ENCODE measurements at places on chromosomes 6 and 20.

- no peak for DNase-seq
Measured at GRCh38 chr6:29887330-29887818, 55.0 kb upstream of the HLA-A start.

- DNase-seq = no peak
Measured at GRCh38 chr6:39760226-39760952, 31.8 kb upstream of the DAAM2 start.

DNA sequence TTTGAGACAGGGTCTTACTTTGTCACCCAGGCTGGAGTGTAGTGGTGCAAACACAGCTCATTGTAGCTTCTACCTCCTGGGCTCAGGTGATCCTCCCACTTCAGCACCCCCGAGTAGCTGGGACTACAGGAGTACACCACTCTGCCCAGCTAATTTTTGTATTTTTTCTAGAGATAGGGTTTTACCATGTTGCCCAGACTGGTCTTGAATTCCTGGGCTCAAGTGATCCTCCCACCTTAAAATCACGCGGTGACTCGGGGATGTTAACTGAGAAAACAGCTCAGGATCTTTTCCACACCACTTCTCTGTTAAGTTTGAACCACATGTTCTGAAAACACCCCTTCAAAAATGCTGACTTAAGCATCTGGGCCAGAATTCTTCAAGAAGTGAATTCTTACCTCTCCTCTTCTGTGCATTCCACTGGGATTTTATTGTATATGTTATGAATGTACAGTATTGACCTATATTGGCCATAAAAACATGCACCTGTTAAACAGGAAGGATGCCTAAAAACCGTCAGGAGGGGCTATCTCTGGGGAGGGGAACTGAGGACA is 72.4 kb downstream of the SYTL3 start:
- DNase-seq = no peak

GRCh38 chr6:83867527-83868161 is 8.2 kb downstream of the CYB5R4 start:
- peak; percentile 51 for DNase-seq

DNA sequence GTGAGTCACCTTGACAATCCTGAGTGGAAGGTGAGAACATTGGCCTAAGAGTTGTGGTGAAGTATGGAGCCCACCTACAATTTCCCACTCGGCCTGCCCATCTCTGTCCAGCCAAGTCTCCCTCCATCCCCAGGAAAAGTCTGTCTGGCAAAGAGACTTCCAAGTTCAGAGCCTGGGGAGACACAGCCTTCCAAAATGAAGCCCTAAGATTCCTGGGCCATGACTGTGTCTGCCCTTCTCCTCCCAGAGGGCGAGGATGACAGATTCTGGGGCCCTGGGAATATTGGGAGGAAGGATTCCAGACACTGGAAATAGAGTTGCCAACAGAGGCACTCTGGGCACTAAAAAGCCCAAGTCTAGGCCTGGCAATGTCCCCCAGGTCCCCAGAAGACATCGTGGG is 176.8 kb downstream of the NFATC2 start:
- DNase-seq = no peak

DNA sequence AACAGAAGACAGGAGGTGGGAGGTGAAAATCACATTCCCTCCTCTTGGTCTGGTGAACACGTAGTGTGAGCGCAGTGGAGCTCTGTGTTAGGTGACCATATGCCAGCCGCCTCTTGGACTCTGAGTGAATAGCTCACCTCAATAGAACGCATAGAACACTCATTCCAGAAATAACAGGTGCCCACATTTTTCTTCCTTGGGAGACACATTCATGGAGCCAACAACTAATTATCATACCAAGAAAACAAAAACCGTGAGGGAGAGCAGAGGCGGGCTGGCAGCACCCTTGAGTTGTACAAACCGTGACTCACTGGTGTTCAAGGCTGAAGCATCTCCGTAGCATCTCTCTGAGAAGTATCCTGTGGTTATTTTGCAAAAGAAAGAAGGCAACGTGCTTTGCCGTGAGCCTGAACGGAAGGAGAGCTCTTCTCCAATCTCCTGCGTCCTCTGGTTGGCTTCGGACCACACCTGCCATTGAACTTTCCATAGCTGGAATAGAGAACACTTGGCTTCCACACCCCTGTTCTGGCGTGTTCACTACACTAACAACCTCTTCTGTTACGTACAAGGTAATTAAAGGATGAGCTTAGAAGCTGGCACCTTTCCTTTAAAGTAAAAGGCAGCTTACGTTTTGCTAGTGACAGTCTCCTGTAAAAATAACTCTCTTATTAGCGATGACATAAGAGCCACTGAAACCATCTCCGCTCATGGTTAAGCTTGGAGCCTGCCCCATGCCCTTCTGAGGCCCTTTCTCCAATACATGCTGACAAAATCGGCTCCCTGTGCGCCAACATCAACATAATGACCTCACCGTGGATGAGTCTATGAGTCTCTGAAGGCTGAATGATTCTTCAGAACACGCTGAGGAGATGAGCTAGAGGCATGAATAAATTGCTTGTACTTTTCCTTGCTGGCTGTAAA is 30.2 kb upstream of the SGK1 start:
- DNase-seq = peak; percentile 86

- no peak for DNase-seq
Measured at GRCh38 chr6:15285682-15286294, 39.9 kb downstream of the JARID2 start.

DNA sequence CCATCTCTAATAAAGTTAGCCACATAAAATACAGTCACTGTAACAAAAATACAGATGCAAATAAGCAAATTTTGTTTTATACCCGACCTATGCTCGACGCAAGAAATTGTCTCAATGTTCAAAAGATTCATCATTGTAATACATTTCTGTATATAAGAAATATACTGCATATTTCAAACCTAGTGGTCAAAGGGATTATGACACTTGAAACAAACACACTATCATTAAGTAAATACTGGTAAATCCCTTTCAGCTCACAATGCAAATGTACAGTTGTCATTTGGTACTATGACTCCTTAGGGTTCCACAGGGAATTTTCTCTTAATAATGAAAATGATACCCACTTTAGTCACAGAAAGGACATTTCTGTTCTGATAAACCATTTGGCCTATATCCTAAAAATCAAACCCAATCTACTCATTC is 2.2 kb downstream of the HIVEP2 start:
- DNase-seq = no peak

DNA sequence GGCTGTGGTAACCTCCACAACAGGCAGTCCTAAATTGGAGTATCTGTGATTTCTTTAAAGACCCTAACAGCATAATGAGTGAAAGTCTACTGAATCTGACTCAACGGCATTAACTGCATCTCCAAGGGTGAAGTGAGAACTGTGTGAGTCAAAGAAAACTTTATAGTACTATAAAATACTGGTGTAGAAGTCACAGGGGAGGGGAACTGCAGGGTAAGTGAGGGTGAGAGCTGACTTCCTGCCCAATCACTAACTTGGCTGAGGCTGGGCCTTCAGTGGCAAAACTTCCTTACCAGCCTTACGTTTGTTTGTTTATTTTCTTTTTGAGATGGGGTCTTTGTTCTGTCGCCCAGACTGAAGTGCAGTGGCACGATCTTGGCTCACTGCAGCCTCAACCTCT is 109.8 kb downstream of the PTPRK start:
- DNase-seq = no peak

GRCh38 chr6:130836055-130836640 is 8.9 kb downstream of the SMLR1 start:
- DNase-seq = no peak

GRCh38 chr6:29887819-29888776 is 54.2 kb upstream of the HLA-A start:
- DNase-seq = no peak

GRCh38 chr6:142886431-142887170 is 58.4 kb downstream of the HIVEP2 start:
- peak; percentile 32 for DNase-seq

DNA sequence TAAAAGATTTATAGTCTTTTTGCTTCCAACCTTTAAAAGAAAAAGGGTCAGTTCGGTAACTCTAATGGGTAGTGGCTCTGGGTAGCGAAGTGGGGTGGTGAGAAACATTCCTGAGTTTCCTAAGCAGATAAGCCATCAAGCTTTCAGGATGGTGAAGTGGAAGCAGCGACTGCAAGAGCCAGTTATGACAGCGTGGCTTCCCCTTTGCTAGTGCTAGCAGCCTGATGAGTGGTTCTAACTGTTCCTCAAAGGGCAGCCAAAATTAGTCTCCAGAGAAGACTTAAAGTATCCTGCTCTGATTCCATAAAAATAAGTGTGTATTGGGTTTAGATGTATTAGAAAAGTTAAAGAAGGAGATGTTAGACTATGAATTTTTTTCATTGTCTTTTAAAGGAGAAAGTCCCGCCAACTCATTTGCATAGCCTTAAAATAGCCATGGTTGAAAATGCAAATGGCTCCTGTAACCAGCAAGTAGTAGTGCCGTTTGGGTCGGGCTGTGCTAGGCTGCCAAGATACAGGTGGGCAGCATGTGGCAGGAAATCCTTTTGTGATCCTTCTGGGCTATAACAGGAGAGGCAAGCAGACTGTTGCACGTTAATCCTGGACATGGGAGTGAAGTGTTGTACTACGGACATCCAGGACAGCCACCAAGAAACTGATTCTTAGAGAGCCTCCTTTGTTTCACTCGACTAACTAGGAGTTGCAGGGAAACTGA is 18.0 kb downstream of the ELOVL2 start:
- no peak for DNase-seq

GRCh38 chr20:63759377-63759901 is 19.9 kb downstream of the SLC2A4RG start:
- DNase-seq = no peak

DNA sequence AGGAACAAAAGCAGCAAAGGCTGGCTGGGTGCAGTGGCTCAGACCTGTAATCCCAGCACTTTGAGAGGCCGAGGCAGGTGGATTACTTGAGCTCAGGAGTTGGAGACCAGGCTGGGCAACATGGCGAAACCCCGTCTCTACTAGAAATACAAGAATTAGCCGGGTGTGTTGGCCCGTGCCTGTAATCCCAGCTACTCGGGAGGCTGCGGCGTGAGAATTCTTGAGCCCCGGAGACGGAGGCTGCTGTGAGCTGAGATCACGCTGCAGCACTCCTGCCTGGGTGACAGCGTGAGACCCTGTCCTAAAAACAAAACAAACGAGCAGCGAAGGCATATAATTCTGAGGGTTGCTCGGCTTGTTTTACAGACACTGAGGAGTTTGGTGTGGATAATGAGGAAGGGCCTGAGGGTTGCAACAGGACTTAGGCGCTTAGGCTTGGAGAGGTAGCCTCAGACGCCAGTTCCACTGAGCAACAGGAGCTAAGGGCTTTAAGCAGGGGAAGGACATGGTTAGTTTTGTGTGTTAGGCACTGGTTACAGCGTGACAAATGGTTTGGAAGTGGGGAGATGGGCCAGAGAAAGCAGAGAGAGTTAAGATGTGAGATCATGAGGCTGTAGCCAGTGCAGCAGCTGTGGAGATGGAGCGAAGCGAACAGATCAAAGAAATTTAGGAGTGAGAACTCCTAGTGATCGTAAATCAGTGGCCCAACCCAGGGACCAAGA is 1.2 kb downstream of the MYH7B start:
- DNase-seq = no peak

DNA sequence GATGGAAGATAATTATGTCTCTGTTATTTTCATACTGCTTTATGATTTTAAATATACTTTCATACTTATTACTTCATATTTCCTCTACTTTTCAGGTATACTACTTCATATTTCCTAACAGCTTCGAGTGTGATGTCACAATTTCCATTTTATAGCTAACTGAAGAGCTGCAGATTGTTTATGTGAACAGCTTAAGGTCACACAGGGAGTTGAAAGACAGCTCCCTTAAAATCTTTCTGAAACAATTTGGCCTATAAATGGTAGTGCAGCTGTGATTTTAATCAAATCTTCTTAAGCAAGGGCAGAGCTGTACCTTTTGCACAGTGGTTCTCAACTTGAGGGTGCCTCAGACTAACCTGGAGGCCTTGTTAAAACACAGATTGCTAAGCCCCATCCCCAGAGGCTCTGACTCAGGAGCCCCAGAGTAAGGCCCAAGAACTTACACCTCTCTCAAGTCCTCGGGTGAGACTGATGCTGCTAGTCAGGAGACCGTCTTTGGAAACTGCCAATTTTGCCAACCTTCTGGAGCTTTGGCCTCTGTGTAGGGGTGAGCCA is 347.0 kb upstream of the HSF2 start:
- no peak for DNase-seq

DNA sequence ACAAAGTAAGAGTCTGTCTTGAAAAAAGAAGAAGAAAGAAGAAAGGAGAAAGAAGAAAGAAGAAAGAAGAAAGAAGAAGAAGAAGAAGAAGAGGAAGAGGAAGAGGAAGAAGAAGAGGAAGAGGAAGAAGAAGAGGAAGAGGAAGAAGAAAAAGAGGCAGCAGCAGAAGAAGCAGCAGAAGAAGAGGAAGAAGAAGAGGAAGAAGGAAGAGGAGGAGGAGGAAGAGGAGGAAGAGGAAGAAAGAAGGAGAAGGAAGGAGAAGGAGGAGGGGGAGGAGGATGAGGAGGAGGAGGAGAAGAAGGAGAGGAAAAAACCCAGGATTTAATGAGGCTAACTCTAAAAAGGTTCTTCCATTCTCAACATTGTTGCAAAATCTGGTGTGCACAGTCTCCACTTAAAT is 95.4 kb upstream of the PDE10A start:
- DNase-seq = no peak

GRCh38 chr6:29071831-29072723 is 15.0 kb downstream of the OR2B3 start:
- DNase-seq = no peak

DNA sequence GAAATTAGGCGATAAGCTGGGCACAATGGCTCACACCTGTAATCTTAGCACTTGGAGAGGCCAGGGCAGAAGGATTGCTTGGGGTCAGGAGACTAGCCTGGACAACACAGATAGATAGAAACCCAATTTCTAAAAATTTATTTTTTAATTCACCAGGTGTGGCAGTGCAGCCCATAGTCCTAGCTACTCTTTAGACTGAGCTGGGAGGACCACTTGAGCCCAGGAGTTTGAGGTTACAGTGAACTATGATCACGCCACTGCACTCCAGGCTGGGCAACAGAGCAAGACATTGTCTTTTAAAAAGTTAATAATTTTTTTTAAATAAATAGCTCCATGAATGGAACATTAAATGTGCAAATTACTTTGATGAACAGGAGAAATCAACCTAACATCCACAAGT is 8.2 kb downstream of the ZNF318 start:
- DNase-seq = no peak

DNA sequence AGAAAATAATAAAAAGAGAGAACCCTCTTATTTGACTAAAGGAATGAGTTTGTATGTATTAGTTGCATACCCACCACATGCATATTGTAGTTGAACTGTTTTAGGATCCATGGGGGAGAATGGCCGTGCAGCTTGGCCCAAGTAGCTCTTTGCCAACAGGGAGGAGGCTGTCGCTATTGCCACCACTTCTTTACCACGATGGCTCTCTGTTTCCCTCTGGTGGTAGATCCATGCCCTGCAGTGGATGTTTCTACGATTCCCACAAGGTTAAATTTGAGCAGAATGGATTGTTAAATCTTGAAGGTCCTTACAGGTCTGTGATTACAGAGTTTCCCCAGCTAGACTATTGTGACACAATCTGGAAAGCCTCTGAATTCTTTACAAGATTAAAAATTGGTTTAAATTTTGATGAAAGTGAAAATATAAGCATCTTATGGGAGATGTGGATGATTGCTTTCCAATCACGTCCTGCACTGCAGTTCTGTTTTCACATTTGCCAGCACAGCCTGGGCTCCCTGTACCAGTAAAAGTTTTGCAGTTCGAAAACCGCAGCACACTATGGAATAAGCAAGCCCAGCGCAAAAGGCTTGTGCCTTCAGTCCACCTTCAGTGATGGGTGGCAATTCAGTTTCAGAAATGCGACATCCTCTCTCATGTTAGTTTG is 34.4 kb upstream of the FNDC1 start:
- peak; percentile 22 for DNase-seq

GRCh38 chr6:36290668-36291620 is 21.1 kb downstream of the PNPLA1 start:
- peak; percentile 38 for DNase-seq

GRCh38 chr20:21562656-21563055 is 48.8 kb upstream of the NKX2-2 start:
- DNase-seq = no peak
